Epithelial cell of esophagus (primary cell): ENCODE measurements at places on chromosomes 2 and 18.

DNA sequence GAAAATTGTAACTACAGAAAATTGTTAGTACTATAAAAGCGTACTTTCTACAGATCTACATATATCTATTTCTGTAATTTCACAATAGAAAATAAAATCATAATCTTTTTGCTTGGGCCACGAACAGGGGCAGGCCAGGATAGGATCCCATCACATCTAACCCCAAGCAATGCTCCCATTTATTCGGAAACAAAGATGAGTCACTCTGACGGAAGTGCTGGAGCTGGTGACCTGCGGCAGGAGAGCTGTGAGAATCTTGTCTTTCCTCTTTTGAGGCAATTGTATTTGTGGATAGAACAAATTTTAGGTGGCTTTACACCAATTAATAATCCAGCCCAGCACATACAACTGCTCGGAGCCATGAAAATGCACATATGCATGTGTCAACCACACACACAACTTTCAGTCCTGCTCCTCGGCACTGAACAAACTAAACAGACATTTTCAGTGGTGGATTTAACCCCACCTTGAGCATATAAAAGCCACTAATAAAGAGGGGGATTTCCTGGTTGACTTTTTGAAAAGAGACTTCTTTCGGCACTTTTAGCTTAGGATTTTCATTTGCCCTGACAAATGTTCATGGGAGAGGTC, 22.3 kb upstream of the INSIG2 start:
- DNase-seq: peak; percentile 41

GRCh38 chr18:6561420-6561861, 146.7 kb upstream of the L3MBTL4 start:
- no peak for DNase-seq

DNA sequence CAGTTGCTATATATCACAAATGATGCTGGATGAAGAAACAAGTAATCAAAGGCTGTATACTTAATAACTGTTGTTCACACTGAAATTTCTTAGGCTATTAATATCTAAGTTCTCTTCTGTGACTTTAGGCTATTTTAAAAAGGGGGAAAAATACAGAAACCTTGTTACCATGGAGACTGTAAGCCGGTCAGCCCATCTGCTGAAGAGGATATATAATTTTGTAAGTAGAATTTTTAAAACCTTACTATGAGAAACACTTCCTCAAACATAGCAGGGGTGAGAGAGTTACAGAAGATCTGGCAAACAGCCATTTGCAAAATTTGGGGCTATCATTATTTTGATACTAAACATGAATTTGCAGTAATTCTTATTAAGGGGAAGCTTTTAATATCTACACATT, 27.8 kb downstream of the CACNB4 start:
- DNase-seq: no peak

- no peak for DNase-seq
Measured at GRCh38 chr2:150710916-150711315, 223.4 kb upstream of the RND3 start.

DNA sequence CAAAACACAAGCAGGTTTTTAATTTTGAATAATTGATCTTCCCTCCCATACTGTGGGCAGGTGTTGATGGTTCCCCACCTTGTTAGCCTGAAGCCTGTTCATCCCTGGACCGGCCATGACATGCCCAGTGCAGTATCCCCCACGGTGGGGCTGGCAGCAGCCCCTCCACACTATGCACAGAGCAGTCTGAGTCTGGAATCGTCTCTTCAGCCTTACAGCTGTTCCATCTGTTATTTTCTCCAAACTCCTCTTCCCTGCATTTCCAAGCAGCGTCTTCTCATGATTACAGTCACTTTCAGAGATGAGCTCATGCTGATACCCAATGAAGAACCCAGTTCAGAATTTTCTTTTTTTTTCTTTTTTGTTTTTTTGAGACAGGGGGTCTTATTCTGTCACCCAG, 68.2 kb downstream of the ADI1 start:
- no peak for DNase-seq

DNA sequence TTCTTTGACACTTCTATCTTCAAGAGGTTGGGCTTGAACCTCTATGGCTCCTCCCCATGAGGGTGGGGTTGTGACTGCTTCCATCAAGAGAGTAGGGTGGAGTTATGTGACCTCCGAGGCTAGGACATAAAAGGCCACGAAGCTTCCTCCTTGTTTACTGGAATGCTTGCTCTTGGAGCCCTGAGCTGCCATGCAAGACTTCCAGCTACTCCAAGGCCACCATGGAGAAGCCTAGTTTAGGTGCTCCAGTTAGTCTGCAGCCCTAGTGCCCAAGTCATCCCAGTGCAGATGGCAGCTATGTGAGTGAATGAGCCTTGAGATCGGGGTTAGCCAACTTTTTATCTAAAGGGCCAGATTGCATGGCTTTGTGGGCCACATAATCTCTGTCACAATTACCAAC, 2.4 kb upstream of the MERTK start:
- DNase-seq: no peak

DNA sequence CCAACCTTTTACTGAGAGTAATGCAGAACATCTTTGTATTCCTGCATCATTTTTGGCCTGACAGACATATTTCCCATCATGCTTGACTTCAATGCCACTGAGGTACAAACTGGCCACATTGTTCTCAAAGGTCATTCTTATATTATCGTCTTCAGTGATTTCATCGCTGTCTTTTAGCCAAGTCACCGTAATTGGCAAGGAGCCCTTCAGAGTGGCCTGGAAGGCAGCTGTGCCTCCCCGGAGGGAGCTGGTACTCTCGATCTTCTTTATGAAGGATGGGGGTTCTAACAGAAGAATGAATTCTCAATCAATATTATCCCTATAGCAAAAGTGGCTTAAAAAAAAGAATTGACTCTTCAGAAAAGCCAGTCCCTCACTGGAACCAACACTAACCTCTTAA, 75.9 kb downstream of the TTN start:
- no peak for DNase-seq

DNA sequence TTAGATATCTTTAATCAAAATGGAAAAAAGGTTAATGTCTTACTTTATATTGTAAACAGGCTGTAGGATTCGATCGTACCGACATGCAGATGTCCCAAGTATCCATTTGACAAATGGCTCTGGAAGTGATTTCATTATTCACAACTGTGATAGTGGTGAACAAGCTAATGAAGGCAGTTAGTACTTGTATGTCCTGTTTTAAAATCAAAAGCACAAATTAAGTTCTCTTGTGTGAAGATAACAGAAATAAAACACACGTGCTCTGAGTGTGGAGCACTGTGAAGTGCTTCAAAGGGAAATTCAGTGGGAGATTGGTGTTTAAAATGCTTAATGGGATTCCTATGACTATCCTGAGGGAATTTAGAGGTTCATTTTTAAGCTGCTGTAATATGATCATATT, 8.6 kb upstream of the LRP1B start:
- no peak for DNase-seq

DNA sequence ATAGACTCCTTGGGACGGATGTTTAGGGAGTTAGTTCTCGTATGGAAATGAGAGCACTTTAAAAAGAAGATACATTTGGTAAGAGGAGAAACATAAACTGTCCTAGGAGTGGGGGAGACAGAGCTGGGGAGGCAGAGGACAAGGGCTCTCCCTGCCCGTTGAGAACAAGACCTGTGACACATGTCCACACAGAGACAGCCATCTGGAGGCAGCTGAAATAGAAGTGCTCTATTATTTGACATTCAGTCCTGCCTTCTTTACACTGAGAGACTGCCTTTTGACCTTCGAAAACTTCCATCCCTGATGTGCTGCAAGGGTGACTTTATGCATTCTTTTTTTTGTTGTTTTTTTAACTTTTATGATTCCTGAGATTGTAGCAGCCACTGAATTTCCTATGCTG, 150.1 kb downstream of the UXS1 start:
- DNase-seq: no peak

GRCh38 chr2:20203072-20203471, 21.9 kb downstream of the SDC1 start:
- no peak for DNase-seq

DNA sequence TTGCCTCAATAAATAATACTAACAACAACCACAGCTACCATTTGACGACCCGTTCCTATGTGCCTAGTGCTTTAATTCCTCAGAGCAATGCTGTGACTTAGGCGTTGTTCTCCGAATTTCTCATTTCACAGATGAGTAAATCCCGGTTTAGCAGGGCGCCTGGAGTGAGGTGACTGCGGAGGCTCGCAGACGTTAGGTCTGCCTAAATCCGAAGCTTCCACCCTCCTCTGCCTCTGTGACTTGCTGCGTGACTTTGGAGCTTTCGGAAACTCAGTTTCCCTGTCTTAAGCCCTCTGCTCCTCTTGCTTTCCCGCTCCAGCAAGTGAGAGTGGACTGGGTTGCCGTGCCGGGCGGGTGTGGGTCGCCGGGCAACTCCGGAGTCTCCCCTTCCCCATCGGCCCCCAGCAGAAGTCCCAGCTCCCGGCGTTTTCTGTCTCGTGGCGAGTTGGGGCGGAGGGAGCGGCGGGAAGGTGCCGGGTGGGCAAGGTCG, 711 bp upstream of the ATOH8 start:
- DNase-seq: no peak

DNA sequence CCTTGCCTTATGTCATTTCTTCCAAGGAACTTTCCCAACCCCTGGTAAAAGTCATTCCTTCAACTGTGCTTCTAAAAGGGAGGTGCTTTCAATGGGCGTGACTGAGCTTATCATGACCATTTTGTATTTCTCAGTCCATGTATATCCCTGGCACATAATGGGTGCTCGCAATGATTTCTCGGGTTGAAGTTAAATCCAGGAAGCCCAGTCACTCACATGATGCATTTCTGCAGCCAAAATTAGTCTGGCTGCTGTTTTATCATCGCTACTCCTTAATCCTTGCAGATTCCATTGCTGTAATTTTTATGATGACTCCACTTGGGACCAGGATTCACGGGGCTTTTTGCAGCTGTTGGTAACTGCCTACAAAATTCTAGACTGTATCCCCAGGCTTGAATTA, 25.9 kb upstream of the RFX8 start:
- DNase-seq: no peak

GRCh38 chr2:107648781-107649404, 177.8 kb upstream of the RGPD4 start:
- no peak for DNase-seq

DNA sequence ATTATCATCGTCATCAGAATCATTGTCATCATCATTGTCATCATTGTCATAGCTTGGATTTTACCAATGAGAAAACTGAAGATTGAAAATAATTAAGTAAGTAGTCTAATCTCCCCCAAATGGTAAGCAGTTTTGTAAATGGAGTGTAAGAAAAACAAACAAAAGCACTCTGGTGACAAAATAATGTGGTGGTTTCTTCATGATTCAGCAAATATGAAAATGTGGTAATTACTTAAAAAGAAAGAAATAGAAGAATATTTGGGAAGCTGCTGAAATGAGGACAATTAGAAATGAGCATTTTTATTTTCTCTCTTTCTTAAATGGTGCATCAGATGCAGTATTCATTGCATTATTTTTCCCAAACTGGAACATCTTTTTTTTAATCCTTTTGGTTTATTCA, 514.4 kb downstream of the DCDC2C start:
- no peak for DNase-seq

DNA sequence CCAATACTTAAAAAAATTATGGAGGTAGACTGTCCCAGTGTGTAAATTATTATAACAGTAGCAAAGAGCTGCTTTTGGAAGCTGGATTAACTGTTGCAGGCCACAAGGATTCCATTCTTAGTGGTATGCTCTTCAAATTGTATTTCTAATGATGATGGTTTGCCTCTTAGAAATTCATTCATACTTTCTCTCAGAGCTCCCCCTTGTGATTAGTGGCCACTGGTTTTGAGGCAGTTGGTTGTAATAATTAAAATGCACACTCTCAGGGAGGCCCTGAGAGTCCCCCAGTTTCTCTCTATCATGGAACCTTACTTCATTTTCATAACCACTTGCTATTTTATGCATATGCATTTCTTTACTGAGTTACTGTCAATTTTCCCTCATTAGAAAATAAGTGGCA, 122.5 kb downstream of the PLA2R1 start:
- DNase-seq: peak; percentile 10

DNA sequence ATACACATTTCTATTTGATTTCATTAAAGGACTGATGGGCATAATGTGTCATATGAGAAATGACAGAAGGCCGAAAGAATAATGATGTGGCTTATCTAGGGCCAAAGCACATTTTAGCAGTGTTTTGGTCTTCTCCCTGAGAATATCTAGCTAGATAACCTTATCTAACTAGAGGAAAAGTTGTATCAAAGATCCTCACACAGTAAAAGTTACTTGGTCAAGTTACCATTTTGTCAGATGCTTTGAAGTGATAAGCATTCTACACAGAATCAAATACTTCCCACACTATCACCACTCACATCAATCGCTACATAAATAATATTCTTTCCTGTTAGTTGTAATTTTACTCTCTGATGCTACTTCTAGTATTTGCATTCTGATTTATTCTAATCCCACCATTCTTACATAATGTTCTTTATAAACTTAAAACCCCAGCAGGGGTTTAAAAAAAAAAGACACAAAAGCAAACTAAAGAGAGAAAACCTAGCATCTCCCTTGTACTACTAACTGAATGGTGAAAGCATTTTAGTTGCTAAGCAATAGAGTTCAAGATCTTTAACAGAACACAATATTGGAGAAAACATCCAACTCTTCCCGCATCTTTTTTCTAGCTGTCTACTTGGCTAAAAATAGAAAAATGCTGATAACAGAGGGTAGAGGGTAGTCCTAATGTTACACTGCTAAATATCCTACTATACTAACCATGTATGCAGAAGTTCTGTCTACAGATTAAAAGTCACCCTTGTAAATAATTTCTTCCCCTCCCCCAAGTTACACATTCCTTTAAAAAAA, 8.0 kb downstream of the XPO1 start:
- DNase-seq: no peak

DNA sequence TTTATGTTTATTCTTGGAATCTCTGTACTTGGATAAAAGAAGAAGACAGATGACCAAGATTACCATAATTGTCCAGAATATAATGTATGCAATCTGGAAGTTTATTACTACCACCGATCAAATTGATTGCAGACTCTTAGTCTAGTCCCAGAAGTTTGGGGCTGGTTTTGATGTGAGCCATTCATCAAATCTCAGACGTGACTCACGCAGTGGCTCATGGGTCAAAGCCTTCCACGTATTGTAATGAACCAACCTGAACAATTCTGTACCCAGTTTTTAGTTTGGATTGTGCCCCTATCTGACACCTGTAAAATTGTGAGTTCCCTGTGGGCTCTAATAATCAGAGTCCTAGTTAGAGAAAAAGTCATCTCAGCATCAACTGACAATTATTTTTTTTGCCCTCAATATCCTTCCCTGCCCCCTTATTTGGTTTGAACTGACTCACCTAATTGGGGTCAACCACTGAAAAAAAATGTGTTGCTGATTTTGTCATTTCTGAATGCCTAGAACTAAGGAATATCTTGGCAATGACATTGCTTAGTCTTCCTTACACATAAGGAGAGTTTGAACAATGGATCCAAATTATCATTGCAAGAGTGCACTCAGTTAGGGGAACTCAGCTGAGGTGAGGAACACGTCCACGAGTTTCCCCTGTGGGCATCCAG, 219.5 kb upstream of the NRP2 start:
- peak; percentile 2 for DNase-seq

DNA sequence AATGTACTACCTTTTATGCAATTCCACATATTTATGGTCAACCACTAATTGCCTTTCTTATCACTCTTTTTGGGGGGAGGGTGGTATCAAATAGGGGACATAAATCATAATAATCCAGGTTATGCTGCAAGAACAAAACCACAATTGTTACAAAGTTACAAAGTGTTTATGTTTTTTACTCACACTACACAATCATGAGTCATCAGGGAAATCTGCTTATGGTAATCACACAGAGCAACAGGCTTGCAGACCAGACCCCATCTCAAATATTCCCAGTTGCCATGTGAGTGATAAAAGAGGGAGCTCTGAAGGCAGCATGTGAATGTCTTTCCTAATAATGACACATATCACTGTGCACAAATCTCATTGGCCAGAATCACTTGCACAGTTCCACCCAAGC, 304.7 kb upstream of the TMEFF2 start:
- peak; percentile 63 for DNase-seq
